ENCODE measurements at places on chromosomes 7 and 10.

DNA sequence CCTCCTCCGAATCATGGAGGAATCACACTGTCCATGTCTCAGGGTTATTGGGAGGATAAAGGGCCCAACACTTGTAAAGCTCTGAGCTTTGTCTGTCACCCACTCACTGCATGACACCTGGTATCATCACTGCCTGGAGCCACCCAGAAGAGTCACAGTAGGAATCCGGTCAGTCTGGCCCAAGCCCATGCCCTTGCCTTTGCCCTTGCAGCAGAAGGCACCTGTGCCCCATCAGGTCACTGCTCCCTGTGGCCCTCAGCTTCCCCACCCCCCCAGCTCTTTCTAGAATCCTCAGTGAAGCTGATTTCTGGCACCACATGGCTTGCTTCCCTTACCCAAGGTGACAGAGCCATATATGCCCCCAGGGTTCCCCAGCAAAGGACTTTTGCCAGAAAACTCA, 14.4 kb downstream of the LDB3 start:
- DNase-seq: no peak

GRCh38 chr7:74175340-74175739, 1.2 kb downstream of the EIF4H start:
- no peak for DNase-seq

GRCh38 chr10:125967533-125967932, 71.2 kb downstream of the FANK1 start:
- no peak for DNase-seq

DNA sequence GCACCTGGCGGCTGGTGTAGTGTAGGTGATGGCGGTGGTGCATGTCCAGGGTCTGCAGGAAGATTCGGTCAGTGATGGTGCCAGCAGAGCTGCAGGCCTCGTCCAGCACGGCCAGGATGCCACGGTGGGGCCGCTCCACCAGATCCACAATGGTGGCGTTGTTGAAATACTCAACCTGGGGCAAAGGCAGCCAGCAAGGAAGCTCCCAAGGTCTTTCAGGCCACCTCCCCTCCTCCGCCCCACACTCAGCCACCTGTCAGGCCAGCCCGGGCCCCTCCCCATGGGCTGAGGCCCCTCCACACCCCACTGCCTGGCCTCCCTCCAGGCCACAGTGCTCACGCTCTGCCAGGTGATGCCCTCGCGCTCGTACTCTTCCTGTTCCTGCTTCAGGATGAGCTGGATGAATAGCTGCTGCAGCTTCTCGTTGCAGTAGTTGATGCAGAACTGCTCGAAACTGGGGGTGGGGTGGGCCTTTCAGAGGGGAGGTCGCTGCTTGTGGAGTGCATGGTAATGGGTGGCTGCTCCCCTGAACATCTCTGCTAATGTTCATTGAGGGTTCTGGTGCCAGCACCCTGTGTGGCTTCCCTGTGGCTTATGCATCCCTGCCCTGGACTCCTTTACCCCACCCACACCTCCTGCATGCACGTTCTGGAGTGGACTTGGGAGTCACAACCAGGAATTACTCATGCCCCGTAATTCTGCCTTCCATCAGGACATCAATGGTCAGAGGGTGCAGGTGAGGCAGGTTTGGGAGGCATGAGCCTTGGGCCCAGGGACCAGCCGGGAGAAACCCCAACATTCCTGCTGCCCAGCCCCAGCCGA, 8.9 kb downstream of the MYO1G start:
- no peak for DNase-seq

- DNase-seq: peak; percentile 64
Observed at GRCh38 chr7:127253281-127254162, 781 bp upstream of the GRM8 start.

GRCh38 chr10:91162050-91162494, 58.4 kb upstream of the PCGF5 start:
- peak; percentile 52 for DNase-seq

DNA sequence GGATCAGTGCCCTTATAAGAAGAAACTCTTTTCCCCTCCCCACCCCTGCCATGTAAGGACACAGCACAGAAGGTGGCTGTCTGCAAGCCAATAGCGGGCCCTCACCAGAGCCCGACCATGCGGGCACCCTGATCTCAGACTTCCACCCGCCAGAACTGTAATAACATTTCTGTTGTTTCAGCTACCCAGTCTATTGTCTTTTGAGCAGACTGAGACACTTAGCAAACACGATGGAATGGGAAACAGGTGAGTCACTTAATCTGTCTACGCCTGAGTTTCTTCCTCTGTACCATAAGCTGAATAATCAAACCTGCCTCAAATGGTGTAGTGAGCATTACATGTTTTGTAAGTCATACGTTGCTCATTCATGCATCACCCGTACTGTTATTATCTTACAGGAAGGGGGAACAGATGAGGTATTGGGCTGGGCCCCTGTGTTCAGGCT, 58.2 kb downstream of the STRA8 start:
- no peak for DNase-seq

DNA sequence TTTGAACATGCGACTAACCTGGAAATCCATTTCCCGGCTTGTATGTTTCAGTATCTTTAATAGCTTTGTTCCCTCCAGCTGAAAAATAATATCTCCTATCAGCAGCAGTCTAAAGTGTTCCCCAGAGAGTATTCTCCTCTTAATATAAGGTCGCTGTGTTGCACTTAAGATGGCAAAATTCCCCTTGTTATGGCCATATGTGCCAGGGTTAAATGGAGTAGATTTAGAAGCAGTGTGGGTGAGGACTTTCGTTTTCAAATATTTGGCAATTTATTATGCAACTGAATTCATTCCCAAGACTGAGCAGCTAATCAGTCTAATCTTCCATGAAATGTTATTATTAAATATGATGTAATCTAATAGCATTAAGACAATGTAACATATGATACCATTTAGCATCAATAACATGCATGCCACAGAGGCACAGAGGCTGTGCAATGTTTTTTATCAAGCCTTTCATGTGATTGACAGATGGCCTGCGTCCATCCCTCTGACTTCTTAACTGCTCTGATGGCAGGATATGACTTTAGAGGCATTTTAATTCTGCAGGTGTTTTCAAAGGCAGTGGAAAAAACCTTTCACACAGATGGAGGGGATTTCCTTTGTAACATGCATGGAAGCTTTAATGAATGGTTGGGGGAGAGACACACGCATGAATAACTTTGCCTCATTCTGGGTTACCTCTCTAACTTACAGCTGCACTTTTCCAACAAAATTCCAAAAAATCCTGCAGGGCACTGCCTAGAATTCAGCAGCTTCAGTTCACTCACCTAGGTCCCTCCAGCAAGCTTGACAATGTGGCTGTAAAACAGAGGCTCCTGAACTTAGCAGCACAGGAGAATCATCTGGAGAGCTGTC, 55.1 kb upstream of the ZPBP start:
- no peak for DNase-seq

GRCh38 chr10:98231417-98231816, 36.6 kb downstream of the LOXL4 start:
- no peak for DNase-seq

DNA sequence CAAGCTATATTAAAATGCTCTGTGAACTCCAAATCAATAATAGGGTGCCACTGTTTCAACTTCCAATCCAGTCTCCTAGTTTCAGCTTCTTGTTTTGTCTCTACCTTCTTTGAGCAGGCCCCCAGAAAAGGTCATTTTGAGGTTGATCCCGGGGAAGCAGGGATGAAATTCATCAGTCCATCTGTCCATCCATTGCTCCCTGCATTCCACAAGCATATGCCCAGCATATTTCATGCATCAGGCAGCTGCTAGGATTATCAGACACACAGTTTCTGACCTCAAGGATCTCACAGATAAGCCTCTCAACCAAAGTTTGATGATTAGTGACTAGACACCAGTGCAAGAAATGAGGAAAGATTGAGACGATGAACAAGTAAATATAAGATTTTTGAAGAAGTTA, 186.6 kb upstream of the PDE1C start:
- no peak for DNase-seq

GRCh38 chr7:46026741-46027140, 105.7 kb upstream of the IGFBP3 start:
- DNase-seq: no peak

DNA sequence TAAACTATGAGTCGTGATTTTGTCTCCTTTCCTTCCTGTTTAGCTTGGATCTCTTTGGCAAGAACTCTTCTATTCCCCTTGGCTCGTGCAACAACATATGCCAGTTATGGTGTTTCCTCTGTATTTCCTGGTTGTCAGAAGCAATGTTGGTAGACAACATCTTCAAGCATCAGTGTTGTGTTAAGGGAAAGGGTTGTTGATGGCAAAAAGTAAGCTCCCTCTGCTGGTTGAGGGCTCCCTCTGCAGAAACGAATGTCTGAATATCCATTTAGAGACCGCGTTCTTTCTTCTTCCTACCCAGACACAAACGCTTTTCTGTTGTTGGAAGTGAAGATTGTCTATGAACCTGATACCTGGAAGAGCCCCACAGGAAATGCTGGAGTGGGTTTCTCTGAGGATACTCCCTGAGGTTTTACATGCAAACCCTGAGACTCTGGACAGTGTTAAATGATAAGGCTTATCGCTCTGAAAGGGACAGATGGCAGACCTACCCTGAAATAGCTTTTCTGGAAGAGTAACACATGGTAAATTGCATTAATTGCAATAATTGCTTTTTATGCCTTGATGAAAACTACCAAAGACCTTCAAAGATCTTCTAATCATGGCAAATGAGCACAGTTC, 23.5 kb upstream of the C1QL3 start:
- no peak for DNase-seq

DNA sequence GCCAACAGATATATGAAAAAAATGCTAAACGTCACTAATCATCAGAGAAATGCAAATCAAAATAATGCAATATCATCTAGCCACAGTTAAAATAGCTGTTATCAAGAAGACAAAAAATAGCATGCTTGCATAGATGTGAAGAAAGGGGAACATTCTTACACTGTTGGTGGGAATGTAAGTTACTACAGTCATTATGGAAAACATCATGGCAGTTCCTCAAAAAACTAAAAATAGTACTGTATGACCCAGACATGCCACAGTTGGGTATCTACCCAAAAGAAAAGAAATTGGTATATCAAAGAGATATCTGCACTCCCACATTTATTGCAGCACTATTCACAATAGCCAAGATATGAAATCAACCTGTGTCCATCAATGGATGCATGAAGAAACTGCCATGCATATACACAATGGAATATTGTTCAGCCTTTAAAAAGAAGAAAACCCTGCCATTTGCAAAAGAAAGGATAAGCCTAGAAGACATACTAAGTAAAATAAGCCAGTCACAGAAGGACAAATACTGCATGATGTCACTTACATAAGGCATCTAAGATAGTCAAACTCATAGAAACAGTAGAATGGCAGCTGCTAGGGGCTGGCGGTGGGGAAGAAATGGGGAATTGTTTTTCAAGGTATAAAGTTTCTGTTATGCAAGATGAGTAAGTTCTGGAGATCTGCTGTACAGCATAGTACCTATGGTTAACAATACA, 107.0 kb downstream of the PTPN20 start:
- DNase-seq: no peak

DNA sequence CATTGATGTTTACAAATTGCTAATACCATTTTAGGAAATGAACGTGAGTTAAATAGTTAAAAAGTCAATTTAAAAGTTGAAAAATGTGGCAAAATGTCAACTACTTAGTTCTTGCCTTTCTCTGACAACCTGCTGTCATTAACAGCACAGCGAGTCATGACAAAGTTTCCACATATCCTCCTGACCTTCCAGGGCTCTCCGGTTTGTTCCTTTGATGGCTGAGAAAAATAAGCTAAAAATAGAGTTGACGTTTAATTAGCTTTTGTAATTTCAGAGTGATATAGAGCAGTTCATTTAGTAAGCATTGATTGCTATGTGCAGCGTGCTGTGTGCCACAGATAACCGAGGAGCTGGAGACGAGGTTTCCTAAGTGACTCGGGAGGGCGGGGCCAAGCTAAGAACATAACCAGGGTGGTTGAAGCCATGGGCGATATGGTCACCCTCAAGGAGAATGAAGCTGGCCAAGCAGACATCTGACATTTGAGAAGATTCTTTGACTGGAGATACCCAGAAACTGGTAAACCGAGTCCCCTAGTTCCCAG, 47.9 kb downstream of the OGDH start:
- DNase-seq: no peak

- no peak for DNase-seq
Observed at GRCh38 chr10:127135844-127136577, 60.4 kb downstream of the INSYN2A start.

GRCh38 chr10:69481305-69481704, 30.0 kb downstream of the TSPAN15 start:
- no peak for DNase-seq

DNA sequence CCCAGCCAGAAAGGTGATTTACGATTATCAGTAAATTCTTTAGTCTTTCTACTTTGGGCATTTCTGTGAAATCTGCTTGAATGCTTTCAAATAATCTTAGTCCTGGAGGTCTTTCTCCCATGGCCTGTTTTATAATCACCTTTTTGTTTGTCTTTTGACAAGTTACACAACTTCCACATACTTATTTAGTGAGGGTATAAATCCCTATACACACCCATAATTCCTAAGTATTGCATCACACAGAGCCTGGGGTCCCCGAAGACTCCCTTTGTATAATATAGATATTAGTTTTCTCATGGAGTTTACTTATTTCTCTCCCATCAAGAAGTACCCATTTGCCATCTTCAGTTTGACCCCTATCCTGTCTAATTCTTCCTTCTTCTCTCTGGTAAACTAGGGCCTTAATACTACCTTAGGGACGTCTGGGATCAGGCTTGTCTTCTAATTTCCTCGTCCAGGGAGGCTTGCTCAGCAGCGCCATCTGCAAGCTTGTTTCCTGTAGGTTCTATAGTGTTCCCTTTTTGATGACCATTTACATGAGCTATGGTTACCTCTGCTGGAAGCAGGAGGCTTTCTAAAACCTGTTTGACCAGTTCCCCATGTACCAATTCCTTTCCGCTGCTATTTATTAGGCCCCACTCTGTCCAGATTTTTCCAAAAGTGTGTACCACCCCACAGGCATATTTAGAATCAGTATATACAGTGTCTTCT, 8.1 kb downstream of the DNAH11 start:
- DNase-seq: no peak

DNA sequence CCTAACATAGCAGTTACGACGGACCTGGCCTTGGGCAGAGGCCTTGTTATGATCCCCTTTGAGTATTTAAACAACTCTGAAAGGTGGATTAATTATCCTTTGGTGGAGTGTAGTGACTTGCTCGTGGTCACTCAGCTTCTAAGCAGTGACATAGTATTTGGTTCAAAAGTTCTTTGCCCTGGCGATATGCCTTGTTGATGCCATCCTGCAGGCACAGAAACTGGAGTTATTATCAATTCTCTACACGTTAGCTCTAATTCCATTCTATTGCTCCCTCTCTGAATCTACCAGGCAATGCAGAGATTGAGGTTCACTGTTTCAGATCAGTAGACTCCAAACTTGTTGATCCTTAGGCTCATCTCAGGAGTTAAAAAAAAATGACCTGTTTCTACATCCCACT, 32.5 kb upstream of the ELMO1 start:
- no peak for DNase-seq

- DNase-seq: no peak
Observed at GRCh38 chr7:81926-82756, 110.2 kb upstream of the FAM20C start.

Data from ureter (tissue), 1 donor.